ENCODE measurements at places on chromosomes 3 and 15.

DNA sequence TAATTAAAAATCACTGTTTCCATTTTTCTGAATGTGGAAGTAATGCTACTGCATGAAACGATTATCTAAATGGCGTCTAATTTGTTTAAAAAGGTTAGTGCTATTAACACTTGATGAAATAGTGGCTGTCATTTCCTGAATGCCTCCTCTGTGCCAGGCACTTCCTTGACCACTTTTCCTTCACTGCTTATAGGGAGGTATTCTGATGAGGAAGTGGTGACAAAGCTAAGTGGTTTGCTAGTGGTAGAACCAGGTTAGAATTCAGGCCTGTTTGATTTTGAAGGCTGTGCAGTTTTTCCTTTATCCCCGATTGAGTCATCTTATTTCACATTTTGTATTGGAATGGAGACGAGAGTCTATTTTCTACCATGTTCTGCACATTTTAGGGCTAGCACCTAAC, 119.0 kb downstream of the USP13 start:
- DNase-seq = no peak

GRCh38 chr3:35633332-35634124, 5.8 kb upstream of the ARPP21 start:
- DNase-seq = no peak

DNA sequence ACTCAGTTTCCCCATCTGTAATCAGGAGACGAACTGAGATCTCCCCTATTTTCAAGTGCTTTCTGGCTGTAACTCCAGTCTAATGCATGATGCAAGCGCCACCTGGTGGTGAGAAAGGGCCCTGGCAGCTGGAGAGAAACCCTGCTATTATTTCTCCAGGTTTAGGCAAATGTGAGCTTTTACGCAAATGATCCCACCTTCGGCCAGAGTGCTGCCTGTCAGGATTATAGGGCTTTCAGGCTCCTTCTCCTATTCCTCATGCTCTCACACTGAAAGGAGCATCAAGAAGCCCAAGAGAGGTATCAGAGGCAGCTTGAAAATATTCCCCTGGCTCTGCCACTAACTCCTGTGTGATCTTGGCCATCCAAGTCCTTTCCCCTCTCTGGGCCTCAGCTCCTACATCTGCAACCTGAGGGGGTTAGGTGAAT, 93.9 kb upstream of the RASGRF1 start:
- peak; percentile 55 for DNase-seq

GRCh38 chr15:53833134-53833624, 73.7 kb upstream of the WDR72 start:
- no peak for DNase-seq

DNA sequence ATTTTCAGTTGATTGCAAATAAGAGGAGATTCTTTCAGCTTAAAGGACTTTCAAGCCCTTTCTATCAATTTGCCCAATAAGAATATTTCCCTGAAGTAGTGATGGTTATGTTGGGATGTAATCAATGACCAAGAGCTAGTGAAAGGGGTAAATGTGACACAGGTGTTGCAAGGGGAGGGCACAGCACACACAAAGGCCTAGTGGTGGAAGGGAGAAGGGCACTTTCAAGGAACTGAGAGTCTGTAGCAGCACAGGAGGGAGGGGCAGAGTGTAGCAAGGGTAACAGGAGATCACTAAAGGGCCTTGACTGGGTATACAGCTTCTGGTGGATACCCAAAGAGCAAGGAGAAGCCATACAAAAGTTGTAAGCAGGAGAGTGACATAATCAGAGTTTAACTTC, 217.8 kb upstream of the ARHGEF26 start:
- DNase-seq = no peak

Measured in CD8-positive, alpha-beta memory T cell (primary cell).